CD4-positive, alpha-beta T cell (primary cell): ENCODE measurements at places on chromosomes 5 and 9.

DNA sequence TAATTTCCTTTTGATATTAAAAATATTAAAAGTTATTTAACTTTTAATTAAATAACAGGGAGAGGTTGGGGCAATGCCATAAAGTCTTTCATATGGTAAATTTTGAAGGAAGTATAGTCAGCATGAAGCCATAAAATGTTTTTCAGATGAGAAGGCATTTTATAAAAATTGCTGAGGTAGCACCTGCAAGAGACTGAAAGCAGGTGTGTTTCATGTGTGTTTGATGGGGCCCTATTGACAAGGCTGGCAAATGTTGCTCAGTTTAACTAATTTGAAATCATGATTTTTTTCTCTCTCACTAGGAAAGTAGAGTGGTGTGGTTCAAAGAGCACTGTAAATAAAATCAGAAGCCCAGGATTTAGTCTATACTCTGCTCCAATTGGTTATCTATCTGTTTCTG, 805.8 kb upstream of the C9orf72 start:
- no peak for DNase-seq

GRCh38 chr5:18503797-18504328, 869.6 kb downstream of the TAF11L14 start:
- DNase-seq = no peak

GRCh38 chr9:117211280-117211679, 203.6 kb downstream of the ASTN2 start:
- DNase-seq = no peak

DNA sequence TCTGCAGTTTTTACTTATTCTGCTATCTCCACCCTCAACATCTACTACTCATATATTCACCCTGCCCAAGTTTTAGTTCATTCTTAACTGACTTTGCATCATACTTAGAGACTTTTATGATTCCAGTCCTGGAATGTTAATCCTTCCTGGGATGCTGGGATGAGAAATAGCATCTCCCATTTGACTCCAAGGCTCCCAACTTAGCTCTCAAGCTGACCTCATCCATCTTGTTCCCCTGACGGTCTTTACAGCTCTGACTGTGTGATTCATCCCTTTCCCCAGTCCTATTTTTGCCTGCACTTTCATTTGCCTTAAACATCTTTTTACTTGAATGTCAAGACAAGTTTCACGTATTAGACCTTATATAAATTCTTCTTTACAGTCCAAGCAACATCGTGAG, 297.8 kb downstream of the EPB41L4A start:
- no peak for DNase-seq

DNA sequence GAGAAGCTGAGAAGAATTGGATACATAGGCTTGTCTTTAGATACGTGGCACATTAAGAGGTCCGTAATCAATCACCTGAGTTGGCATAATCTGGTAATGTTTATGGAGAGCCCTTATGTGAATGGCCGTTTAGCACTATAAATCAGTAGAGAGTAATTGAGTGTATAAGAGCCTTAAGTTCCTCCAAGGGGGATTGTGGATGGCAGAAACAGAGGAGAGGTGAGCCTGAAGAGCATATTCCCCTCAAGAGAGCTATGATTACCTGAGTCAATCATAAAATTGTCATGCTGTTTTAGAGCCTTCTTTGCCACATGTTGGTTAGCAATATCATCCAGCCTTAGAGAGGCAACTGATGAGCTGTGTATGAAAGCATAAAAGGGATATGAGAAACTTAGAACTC, 58.8 kb downstream of the FOCAD start:
- no peak for DNase-seq

GRCh38 chr9:129336601-129337331, 158.7 kb upstream of the IER5L start:
- peak; percentile 43 for DNase-seq

DNA sequence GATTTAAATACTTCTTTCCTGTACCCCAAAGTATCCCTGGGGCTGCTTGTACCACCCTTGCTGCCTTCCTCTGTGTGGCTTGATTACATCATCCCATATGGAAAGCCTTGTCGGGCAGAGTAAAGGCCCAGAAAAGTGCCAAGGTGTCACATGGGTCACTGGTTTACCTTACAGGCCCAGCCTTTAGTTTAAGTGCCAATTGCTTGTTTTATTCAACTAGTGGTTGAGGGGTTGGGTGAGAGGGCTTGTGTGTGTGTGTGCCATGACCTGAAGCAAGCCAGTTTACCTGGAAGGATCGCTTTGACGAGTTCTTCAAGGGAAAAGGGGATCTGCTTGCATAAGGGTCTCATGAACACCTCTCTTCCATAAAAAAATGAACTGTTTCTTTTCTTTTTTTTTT, 7.8 kb upstream of the HSPA9 start:
- no peak for DNase-seq

GRCh38 chr9:18237776-18238175, 236.2 kb upstream of the ADAMTSL1 start:
- DNase-seq = no peak

GRCh38 chr5:26563979-26564378, 474.4 kb downstream of the CDH9 start:
- no peak for DNase-seq

DNA sequence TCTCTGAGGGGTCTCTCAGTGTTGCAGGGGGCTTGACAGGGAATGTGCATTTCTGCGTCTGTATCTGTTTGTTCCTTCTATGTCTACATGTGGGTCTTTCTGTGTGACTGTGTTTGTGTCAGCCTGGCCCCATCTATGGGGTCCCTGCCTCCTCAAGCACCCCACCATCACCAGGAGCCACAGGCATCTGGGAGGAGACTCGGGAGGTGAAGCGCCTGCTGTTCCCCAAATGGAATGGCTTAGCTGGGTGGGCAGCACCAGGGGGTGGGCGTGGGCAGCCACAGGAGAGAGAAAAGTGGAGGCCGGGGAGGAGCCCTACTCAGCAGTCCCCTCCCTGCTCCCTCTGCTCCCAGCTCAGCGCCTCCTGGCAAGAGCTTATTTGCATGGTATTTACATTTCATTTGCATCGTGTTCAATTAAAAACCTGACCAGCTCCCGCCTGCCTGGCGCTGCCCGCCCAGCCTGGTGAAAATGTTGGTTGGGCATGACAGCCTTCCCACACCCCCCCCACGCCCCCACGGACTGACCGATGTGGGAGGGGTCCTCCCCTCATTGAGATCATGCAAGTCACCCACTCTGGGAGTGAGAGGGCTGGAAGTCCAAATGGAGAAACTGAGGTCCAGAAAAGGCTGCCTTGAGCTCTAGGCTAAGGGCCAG, 50.5 kb downstream of the CXXC5 start:
- no peak for DNase-seq

DNA sequence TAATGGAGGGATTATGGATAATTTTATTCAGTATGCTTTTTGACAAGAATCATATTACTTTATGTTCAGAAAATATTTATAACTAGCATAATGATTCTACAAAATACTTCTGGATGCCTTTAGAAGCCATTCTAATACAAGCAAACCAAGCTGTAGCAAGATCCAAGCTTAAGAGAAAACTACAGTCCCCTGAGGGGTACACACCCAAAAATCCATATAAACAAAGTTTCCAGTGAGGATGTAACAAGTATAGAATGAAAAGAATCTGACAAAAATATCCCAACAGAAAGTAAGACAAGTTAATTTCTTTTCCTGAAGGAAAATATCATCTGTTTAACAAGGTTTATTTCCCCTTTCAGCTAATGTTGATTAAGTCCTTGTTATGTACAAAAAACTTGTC, 53.9 kb downstream of the MLLT3 start:
- DNase-seq = no peak

DNA sequence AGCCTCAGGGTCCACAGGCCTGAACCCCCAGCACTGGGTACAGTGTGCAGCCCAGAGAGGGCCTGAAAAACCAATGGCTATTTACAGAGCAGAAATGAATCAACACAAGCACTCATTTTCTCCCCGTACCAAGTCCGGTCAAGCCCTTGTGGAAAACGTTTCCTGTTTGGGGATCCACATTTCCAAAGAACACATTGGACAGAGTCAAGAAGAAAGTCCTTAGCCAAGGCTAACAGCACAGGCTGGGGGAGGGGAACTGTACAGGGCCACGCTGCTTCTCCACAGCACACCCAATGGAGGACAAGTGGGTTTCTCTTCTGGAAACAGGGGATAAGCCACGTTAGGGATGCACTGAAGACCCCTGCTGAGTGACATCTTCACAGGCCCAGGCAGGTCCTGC, 62.3 kb downstream of the NSUN2 start:
- no peak for DNase-seq

GRCh38 chr5:133338504-133339355, 273.6 kb downstream of the FSTL4 start:
- DNase-seq = no peak

DNA sequence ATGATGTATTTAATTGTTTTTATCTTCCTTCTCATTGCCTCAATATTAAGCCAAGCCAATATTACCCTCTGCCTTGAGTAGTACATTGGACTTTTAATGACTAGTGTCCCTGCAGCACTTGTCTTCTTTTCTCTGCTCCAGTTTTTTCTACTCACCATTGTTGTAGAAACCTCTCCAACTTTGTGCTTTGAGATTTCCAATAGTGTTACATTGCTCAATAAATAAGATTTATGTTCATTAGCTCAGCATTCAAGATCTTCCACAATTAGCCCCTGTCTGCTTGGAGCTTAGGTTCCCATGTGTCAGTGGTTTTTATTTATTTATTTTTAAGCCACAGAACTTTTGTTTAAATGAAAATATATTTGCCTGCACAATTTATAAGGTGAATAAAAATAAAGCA, 145.3 kb downstream of the ADGRV1 start:
- DNase-seq = no peak

DNA sequence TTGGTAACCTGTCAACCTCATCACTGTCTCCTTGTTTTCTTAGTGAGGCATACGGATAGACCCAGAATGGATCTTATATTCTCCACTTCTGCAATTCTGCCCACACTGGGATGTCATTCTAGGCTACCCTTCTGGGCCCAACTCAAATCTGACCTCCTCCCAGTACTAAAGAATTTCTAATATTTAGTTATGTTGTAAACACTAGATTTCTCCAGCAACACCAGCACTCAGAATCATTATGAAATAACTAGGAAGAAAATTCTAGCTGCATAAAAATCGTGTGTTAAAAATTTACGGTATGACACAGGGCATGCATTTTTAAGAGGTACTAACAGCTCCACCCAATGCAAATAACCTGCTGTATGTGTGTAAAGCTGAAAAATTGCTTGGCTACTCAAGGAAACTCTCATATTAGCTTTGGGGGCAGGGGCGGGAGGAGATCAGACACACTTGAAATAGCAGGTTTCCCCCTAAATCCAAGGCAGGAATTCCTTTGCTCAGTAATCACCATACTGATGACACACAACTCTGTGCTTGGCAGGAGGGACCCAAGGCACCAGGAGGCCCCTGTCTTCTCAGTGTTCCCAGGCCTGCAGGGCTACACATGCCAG, 27.3 kb downstream of the MACROH2A1 start:
- no peak for DNase-seq

- DNase-seq = no peak
Measured at GRCh38 chr9:113520109-113520642, 56.6 kb downstream of the RGS3 start.

DNA sequence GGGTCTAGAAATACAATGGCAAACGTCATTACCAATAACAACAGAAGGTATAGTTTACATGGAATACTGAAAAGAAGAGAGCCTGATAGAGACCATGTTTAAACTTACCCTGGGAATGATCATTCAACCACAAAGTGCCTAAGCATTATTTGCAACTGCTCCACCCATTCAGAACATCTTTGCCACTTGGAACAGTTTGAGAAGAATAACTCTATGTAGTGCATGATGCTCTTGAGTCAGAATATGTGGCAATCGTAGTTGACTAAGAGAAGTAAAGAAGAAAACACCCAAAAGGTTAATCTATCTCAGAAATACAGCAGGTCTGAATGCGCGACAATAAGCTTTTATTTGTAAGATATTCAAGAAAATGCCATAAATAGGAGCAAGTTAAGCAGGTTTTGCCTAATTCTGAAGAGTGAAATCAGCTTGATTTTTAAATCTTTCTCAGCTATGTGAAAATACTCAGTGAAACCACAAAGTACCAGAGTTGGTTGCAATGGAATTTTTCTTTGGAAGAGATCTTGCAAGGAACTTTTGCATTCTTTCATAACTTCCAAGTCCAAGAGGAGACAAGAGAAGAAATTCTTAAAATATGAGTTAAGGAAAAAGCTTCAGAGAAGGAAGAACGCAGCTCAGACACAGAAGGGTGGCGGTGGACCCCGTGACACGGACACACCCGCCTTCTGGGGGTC, 64.3 kb downstream of the HABP4 start:
- no peak for DNase-seq

GRCh38 chr9:81594415-81594814, 94.9 kb downstream of the TLE1 start:
- no peak for DNase-seq

DNA sequence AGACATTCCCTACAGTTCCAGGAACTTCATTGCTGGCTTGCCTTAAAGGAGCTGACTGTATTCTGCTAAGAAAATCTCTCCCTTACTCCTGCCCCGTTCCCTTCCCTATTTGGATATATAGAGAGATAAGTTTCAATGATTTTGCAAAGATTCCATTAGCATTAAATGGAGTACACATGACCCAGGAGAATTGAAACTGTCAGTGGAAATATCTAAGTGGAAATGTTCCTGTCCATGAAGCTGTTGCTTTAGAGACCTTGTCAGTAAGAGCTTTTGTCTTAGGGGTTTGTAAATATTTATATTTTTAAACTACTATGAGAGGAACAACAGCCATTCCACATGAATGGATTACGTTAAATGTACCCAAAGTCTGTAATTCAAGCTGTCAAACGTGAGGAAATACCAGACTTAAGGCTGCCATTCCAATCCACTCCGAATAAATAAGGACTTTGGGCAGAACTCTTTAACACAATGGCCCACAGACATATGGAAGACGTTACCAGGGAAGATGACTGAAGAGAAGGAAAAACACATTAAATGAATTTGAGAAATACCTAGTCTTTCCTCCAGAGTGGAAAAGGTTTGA, 387.1 kb upstream of the PAPPA start:
- DNase-seq = no peak

DNA sequence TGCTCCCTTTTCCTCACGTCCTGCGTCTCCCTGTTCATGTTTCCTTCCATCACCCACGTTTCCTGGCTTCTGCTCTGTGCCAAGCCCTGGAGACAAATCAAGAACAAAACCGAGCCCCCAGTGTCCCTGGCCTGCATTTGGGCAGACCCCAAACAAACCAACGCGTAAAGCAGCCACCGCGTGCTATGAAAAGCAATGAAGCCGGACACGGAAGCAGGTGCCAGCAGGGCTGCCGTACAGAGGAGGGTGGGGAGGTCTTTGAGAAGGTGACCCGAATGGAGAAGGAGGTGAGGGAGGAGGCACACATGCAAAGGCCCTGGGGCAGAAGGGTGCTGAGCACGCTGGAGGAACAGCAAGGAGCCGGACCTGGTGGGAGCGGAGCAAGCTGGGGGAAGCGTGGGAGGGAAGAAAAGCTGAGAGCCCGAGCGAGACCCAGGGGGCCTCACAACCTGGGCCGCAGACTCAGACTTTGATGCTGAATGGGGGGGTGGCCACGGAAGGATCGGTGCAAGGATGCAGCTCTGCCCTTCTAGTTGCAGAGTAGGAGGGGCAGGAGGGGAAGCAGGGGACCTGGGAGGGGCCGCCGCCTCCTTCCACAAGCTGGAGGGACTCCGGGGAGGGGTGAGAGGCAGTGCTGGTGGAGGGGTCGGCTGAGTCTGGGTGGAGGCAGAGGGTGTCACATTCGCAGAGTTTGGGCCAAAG, 1.4 kb upstream of the QSOX2 start:
- DNase-seq = no peak
